Ureter (tissue), 1 donor: ENCODE measurements at places on chromosomes 2 and 18.

GRCh38 chr2:86234563-86235131 lies 35.4 kb downstream of the MRPL35 start:
- no peak for DNase-seq

DNA sequence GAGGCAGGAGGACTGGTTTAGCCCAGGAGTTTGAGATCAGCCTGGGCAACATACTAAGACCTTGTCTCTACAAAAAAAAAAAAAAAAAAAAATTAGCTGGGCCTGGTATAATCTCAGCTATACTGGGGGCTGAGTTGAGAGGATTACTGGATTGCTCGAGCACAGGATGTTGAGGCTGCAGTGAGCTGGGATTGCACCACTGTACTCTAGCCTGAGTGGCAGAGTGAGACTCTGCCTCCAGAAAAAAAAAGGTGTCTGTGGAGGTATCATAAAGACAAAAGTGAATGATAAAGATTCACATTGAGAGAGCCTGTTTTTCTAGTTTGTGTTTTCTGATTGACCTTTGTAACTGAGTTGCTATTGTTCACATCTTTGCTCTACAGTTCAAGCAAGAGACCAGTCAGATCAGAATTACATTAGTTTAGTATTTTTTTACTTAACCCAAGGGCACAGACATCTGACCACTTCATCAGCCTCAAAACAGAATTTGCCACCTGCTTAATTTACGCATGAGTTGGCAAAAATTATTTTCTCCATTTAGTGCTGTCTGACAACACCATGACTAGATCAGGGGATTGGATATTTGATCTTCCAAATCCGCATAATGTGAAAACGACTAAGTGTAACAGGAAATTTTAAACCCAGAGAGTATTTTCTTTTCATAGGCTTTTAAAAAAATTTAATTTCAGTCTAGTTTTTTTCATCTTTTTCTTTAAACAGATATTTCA lies 271.0 kb downstream of the TGIF1 start:
- no peak for DNase-seq

DNA sequence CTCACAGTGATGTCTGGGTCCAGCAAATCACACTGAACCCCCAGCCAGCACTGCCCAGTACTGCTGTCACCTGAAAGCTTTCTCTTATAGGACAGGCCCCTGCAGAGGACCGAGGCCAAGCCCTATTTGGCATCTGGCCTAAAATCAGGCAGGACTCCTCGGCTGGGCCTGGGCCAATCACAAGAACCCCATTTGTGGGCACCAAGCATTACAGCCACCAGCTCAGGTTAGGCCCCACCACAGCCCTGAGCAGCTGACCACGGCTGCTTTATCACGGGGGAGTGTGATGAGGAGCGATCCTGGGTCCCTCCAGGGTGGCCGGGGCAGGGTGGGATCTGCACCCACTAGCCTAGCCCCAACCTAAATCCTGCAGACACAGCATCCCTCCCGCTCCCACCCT lies 8.2 kb downstream of the BIN1 start:
- DNase-seq: no peak

- no peak for DNase-seq
These were observed 1.1 kb downstream of the ITGAV start for GRCh38 chr2:186590759-186591505.

- DNase-seq: no peak
These were observed 449 bp upstream of the ATRAID start for GRCh38 chr2:27211241-27211942.

DNA sequence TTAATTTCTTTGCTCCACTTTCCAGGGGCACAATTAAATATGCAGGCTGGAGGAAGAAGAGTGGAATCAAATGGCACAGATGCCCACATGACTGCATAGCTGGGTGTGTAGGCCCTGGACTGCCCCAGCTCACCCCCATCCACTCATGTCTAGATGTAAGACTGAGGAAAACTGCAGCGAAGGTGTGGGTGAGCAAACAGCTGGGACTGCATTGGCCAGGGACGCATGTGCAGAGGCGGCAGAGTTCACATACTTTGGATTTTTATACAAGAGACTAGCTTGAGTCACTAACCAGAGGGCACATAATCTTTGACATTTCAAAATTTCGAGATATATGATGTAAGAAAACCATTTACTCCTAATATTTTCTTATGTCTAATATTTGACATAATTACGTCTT lies 60.1 kb downstream of the SPIRE1 start:
- no peak for DNase-seq

- DNase-seq: no peak
These were observed 28.0 kb downstream of the APCDD1 start for GRCh38 chr18:10482363-10482984.

DNA sequence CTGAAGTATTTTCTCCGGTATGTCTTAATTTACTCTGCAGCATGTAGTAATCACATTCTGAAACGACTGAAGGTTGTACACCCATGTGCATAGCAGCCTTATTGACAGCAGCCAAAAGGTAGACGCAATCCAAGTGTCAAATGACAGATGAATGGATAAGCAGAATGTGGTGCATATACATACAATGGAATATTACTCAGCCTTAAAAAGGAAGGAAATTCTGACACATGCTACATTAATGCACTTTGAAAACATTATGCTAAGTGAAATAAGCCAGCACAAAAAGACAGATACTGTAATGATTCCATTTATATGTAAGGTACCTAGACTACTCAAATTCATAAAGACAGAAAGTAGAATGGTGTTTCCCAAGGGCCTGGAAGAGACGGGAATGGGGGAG lies 88.0 kb upstream of the EFEMP1 start:
- no peak for DNase-seq

- no peak for DNase-seq
These were observed 9.1 kb upstream of the COL3A1 start for GRCh38 chr2:188964976-188965546.

DNA sequence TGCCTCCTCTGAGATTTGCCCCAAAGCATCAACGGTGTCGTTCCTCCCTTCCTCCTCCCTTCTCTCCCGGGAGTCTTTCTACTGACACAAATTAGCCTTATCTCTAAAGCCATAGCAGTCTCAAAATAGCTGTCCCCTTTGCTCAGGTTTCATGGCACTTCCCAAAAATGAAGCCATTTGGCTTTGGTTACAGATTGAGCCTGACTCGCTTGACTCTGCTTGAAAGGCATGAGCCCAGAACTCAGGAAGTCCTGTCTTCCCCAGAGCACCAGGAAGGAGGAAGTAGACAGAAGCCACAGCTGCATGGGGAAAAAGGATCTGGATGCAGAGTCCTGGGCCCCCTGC lies 234.4 kb upstream of the RGPD4 start:
- no peak for DNase-seq

GRCh38 chr2:172723286-172723685 lies 12.4 kb upstream of the RAPGEF4 start:
- no peak for DNase-seq

- peak; percentile 82 for DNase-seq
These were observed at the start of gene ABI2 for GRCh38 chr2:203327901-203328759. ABI2 (plus strand) TSS chr2:203328394; CDS start chr2:203328515, 121 bp downstream.

GRCh38 chr2:152425765-152426727 lies 91.1 kb downstream of the FMNL2 start:
- DNase-seq: no peak

DNA sequence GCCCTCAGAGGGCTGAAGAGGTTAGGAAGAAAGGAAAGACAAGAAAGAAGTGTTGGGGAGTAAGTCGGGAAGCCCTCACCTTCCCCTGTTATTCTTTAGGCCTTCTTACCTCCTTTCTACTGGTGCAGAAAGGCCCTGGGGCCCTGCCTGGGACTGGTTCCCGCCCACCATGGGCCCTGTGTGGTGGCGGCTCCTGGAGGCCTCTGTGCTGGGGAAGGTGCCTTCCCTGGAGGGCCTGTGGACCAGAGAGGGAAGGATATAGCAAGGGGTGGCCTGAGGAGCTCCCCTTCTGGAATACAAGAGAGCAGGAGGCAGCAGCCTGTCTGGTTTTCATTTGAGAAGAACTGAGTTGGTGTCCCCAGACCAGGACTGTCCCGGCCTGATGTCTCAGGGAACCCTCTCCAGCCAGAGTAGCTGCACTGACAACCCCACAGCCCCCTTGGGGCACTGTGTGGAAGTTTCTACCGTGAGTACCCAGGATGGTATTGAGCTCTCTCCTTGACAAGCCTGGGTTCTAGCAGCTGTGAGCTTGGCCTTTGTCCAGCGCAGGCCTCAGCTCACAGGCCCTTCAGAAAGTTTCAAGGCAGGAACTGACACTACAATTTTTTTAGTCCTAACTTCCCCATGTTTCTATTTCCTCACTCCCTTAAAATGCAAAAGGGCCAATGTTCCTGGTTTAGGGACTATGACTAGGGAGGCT lies 47.1 kb downstream of the EFR3B start:
- DNase-seq: no peak

- no peak for DNase-seq
These were observed 447.7 kb downstream of the SOX11 start for GRCh38 chr2:6139916-6140315.

GRCh38 chr2:236656166-236656565 lies 86.5 kb downstream of the ACKR3 start:
- DNase-seq: peak; percentile 25

DNA sequence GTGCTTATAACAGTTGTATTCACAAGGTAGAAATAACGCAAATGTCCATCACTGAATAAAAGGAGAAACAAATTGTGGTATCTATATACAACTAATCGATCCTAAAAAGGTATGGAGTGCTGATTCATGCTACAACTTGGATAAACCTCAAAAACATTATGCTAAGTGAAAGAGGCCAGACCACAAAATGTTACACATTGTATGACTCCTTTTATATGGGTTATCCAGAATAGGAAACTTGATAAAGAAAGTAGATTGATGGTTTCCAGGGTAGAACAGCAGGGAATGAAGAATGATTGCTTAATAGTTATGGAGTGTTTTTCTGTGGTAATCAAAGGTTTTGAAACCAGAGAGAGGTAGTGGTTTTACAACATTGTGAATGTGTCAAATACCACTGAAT lies 432.2 kb upstream of the TRIB2 start:
- no peak for DNase-seq

GRCh38 chr2:44120428-44120827 lies 48.2 kb upstream of the PPM1B start:
- no peak for DNase-seq

- no peak for DNase-seq
These were observed 228.7 kb downstream of the LRATD1 start for GRCh38 chr2:14861181-14861580.

DNA sequence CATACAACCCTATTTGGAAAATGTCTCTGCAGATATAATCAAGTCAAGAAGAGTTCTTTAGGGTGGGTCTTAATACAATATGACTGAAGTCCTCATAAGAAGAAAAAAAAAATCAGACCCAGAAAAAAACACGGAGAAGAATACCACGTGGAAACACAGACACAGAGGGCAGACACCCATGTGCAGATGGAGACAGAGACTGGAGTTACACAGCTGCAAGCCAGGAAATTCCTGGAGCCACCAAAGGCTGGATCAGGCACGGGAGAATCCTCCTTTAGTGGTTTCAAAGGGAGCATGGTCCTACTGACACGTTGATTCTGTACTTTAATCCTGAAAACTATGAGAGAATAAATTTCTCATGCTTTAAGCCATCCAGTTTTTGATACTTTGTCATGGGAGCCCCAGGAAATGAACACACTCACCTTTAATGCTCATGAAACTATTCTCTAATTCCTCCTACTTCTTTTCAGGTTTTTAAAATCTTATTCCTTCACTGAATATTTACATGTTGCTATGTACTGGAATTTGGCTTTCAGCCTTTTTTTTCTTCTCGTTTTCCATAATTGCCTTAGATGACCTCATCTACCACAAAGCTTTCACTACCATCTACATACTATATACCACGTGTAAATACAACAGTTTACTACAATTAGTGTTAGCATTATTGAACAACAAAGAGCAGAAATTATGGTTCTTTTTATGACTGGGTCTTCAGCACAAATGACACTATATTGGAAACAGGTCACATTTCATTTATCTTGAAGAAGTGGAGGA lies 529.1 kb downstream of the IRS1 start:
- DNase-seq: no peak

DNA sequence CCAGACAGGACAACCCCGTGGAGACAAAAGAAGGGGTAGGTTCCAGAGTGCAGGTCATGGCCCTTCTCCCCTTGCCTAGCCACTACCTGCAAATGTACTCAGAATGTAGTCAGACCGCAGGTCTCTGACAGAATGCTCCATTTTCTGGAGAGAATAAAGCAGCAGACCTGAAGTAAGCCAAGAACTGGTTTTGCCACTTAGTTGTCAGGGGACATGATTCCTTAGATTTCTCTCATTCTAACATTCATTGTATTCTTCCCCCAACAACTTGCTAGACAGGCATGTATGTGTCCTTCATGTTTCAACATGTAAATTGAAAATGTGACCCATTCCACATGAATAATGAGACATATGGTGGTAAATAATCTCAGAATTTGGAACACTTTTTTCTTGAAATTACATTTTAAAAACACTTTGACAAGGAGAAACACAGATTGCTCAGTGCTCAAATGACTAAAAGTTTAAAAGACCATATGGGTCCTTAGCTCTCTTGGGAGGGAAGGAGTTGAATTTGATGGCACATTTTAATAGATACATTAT lies 142.4 kb downstream of the CCBE1 start:
- no peak for DNase-seq

DNA sequence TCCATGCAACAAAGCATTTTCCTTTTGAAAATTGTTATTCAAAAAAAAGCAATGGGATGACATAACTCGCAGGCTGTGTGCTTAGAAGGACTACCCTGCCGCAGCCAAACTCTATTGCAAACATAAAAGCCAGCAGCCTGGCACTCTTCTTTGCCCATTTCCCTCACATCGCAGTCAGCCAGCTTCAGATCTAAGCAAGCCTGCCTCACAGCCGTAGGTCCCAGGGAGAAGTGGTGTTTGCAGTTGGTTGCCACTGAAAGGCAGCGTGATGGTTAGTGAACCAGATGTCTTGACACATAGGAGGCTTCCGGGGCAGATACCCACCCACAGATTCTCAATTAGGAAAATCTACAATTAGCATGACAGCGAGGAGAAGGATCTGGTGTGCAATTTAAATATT lies 655.2 kb downstream of the RNF144A start:
- no peak for DNase-seq

- DNase-seq: no peak
These were observed 16.3 kb downstream of the MGAT5 start for GRCh38 chr2:134269972-134270735.

DNA sequence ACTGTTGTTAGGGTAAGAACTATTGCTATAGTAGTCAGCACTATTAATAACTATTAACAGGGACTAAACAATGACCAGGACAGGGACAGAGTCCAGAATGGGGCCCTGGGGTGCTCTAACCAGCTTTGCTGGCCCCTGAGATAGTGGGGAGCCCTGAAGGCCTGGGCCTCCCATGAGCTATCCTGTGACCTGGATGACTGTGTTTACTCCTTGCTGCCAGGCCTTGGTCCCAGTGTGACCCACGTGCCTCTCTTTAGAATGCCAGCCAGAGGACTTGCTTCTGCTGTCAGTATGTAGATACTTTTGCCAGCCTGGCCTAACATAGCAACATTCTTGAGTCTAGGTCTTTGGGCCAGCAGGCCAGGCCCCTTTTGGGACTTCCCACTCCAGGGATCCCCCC lies 11.4 kb downstream of the CDK5R2 start:
- DNase-seq: no peak
